ENCODE measurements at places on chromosomes 13 and 19.

DNA sequence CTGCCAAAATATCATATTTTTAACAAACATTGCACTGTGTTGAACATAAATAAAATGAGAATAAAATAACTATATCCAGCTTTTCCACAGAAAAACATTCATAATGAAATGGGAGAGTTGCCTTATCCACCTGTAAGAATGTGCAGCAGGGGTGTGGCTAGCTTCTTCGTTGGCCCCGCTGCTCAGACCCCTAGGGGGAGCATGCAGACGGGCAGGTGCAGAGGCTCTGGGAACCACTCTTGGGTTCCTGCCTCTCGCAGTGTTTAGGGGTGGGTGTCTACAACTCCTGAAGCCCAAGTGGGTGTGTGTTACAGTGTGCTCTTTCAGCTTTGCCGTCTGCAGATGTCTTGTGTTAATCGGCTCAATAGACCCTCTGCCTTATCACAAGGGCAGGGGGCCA, 121.7 kb downstream of the SLITRK5 start:
- no peak for DNase-seq

- DNase-seq = no peak
Measured at GRCh38 chr13:104976986-104977385, 1558.5 kb downstream of the EFNB2 start.

GRCh38 chr13:29903543-29903942, 53.1 kb upstream of the UBL3 start:
- DNase-seq = no peak

GRCh38 chr13:94192431-94192975, 287.0 kb downstream of the DCT start:
- DNase-seq = no peak

GRCh38 chr19:47438793-47439220, 19.5 kb upstream of the MEIS3 start:
- no peak for DNase-seq

GRCh38 chr19:39941615-39942365, 7.4 kb upstream of the FCGBP start:
- DNase-seq = no peak

DNA sequence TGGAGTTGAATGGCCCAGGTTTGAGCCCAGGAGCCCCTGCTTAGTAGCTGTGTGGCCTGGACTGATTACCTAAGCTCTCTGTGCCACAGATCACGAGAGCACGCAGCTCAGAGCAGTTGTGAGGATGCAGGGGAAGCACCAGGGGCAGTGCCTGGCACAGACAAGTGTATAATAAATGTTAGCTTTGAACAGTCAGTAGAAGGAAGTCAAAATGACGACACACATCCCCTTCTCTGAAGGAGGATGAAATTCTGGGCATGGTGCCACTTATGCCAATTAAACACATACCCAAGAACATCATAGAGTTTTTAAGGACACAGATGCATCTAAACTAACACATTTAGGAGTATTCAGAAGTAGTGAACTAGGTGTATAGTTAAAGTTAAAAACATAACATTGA, 24.9 kb upstream of the SIGLEC11 start:
- DNase-seq = no peak

DNA sequence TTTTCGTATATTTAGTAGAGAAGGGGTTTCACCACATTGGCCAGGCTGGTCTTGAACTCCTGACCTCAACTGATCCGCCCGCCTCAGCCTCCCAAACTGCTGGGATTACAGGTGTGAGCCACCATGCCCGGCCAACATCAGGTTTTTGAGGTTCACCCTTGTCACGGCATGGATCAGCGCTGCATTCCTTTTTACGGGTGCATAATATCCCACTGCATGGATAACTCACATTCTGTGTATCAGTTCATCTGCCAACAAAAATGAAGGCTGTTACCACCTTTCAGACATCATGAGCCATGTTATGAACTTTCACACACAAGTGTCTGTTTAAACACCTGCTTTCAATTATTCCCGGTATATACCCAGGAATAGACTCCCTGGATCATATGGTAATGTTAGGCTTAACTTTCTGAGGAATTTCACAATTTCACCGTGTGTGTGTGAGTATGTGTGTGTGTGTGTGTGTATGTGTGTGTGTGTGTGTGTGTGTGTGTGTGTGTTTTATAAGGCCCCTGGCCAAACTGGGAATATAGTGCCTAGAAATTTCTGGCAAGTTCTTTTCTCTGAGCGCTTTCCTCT, 52.2 kb downstream of the AP1M1 start:
- no peak for DNase-seq
